ENCODE measurements at places on chromosomes 1 and 21.

- DNase-seq: no peak
These were observed 618 bp upstream of the FOXD3 start for GRCh38 chr1:63321785-63322113.

- DNase-seq: no peak
These were observed 4.8 kb upstream of the SLC2A1 start for GRCh38 chr1:42963378-42964043.

DNA sequence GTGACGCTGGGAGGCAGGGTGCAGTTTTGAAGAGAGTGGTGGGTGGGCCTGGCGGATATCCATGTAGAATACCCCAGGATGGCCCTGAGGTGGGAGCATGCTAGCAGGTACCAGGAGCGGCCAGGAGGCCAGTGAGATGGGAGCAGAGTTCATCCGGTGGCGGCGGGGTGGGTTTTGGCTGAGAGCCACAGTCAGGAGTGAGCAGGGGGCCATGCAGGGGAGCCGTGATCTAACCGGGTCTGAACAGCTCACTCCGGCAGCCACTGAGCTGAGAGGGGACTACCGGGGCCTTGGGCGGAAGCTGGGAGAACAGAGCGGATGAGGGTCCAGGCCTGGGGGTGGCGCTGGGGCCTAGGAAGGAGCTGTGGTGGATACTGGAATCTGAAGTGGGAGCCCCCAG, 47.6 kb upstream of the LRP8 start:
- DNase-seq: no peak

DNA sequence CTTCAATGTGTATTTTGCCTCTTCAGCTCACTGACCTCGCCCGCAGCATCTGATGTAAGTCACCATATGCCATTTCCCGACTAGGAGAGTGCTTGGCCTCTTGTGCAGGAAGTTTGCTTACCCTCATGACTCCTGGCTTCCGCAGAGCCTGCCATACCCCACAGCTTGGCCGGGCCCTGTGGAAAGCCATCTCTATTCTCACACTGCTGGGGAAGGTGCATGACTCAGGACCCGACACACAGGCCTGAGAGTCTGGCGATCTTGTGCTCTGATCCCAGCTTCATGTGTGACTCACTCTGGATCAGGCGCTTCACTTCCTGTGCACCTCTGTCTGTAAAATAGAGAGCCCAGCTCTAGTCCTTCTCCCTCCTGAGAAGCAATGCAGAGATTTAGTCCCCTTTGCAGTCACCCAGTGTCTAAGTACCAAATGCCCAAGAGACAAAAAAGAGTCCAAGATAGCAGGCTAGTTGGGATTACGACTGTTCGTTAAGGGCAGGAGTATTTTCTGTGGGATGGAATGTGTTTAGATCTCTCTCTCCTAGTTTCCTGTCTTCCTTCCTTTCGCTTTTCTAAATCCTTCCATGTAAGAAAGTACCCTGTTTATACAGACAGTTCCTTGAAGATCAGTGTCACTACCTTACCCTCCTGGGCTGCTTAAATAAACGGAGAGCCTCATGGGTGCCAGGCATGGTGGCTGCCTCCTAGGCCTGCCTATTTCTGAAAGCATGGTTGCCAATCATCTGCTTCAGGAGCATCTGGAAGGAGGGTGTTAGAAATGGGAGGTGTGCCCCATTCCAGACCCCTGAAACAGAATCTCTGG, 62.8 kb upstream of the KIF26B start:
- no peak for DNase-seq

GRCh38 chr1:183885142-183885735, 80.3 kb downstream of the RGL1 start:
- no peak for DNase-seq

DNA sequence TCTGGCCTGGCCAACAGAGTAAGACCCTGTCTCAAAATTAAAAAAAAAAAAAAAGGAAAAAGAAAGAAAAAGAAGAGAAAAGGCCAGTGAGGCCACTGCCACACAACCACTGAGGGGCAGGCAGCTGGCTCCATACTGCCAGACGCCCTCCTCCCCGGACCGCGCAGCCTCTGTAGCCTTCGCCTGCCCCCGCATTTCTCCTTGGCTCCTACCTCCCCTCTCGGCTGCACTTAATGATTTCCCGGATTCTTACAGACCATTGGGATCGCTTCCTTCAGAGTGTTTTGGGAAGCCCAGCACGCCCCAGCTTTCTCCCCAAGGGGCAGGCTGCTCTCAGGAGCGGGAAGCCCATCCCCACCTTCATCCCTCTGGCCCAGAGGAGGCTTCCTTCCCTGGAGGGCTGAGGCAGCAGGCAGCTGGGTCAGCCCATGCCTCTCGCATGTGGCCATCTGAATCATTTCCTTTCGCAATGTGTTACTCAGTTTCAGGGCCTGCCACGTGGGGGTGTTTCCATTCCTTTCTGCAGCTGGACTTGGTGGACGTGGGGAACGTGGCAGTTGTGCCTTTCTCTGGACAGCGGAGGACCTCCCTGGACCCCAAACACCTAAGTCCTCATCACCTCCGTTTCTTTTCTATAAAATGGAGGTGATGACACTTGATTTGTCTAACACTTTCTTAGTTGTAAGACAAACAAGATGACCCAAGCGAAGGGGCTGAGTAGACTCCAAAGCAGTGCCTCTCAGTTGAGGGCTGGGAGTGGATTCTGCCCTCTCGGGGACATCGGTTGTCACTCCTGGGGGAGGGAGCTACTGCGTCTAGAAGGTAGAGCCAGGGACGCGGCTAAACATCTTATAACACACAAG, 2.3 kb downstream of the SLC2A5 start:
- no peak for DNase-seq

DNA sequence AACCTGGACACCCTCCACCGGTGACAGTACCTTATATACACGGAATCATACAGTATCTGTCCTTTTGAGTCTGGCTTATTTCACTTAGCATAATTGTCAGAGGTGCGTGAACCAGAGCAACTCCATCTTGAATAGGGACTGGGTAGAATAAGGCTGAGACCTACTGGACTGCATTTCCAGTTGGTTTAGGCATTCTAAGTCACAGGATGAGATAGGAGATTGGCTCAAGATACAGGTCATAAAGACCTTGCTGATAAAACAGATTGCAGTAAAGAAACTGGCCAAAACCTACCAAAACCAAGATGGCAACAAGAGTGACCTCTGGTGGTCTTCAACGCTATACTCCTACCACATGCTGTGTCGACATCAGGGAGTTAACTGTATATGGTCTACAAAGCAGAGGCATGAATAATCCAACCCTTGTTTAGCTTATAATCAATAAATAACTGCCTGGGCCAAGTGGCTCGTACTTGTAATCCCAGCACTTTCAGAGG, 1.4 kb upstream of the FDPS start:
- no peak for DNase-seq

- no peak for DNase-seq
These were observed 398 bp downstream of the PTPRU start for GRCh38 chr1:29236712-29237128.

DNA sequence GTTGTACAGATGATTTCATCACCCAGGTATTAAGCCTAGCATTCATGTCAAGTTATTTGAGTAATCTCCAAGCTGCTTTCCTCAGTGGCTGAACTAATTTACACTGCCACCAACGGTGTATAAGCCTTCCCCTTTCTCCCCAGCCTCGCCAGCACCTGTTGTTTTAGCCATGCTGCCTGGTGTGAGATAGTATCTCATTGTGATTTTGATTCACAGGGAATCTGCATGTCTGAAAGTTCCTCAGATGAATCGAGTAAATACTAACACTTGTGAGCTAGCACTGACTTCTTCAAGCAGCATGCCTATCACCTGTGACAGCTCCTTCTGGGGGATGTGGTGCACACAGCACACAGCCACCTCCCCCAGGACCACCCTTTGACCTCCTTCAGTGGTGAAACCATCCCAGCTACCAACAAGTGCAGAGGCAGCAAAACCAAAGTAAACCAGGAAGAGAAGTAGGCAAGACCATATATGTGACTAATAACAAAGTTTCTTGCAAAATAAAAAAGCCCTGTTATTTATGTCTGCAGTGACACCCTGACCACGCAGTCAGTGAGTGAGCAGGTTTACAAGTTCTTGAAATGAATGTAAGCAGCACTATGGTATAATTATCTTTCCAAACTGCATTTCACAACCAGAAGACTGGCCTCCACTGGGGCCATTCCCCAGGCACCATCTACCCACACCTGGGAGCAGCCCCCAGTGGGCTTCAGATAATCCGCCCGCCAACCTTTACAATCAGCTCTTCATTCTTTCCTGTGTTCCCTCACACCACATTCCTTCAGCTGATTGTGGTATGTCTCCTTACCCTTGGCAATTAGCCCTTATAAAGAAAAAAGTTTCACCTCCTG, 173.8 kb downstream of the ETS2 start:
- DNase-seq: no peak

DNA sequence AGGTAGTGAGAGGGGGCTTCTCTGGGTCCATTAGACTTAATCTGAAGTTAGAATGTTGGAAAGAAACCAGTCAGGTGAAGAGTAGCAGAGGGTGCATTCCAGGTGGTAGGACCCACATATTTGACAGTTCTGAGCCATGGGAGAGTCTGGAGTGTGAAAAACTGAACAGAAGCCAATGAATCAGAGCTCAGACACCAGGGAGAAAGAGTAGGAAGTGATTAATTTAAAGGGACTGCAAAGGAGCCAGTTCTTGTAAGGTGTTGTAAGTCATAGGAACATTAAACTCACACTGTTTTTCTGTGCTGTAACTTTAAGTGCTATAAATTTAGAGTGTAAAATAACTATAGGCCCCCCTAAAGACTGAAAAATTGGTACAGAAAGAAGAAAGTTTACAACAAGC, 5.9 kb upstream of the DHX9 start:
- DNase-seq: no peak

DNA sequence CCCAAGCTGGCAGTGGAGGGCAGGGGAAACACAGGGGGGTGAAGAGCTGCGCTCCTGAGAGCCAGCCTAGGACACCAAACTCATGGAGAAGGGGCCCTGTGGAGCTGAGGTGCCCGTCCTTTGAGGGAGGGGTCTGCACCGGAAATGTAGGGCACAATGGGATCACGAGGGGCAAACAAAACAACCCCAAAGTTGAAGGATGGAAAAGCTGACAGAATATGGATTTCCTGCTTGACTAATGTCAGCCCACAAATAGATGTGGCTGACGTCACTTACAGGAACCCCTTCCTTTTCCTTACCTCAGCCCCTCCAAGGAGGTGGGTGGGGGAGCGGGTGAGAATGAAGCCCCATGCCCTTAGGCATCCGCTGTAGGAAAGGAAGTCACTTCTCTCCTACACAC, 110.9 kb downstream of the KCNN3 start:
- no peak for DNase-seq

GRCh38 chr1:93638981-93639380, 42.7 kb downstream of the BCAR3 start:
- no peak for DNase-seq

DNA sequence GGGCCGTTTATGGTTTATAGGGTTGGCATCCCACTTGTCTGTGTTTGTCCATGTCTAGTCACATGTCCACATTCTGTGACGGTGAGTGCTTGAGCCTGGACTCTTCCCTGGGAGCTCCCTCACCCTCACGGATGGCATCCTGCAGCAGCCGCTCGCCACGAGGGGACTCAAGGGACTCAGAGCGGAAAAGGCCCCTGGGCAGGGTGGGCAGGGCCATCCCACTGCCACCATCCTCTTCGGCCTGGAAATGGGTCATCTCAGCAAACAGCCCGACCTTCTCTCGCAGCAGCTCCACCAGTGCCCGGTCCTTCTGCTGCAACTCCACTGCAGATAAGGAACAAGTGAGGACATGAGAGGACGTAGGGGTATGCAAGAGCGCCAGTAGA, 11.1 kb downstream of the RXFP4 start:
- DNase-seq: no peak

DNA sequence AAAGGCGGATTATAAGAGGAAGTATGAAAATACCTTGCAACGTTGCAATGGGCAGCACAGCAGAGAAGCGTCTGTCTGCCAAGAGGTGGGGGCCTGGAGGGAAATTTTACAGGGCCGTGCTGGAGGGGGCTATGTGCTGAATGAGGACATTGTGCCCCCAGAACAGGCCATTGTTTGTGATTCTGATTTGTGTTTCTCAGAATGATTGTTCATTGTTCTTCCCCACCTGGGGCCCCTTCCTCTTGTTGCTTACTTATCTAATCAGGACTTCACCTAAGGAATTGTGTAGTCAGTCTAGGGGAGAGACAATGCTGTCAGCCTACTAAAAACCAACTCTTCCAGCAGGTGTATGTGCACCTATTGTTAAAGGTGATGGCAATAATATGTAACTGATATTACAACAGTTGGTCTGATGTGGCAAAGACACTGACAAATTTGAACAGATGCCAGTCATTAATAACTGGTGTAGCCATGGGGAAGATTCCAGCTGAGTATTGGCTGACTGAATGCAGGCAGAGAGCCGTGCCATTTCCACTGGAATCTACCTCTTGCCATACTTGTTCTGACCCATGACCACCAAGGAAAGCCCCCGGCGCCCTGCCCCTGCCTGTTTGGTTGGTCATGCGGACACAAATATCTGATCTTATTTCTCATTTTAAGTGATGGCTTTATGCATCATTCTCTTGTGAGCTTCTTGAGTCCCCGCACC, 45.2 kb upstream of the PSEN2 start:
- DNase-seq: no peak

GRCh38 chr21:42269386-42269785, 45.8 kb downstream of the TFF3 start:
- no peak for DNase-seq

- DNase-seq: no peak
These were observed 5.8 kb upstream of the SRP9 start for GRCh38 chr1:225771661-225772322.

DNA sequence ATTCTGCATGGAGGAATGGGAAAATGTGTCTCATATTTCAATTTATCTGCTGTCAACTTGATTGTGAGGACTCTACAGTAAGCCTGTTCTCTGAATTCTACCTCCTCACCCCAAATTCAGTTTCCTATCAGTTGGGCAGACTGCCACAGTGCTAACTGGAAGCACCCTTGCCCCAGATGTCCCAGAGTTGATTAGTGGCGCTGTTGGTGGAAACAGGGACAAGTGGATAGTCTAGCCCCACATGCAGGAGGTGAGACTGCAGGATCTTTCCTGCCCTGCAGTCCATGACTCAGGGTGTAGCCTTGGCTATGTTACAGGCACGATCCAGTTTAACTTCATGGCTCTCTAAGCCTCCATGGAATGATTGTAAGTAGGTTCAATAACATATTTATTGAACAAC, 22.1 kb downstream of the ADAM30 start:
- DNase-seq: no peak

- no peak for DNase-seq
These were observed 169.2 kb upstream of the LMO4 start for GRCh38 chr1:87159378-87159915.

- DNase-seq: no peak
These were observed 68.8 kb downstream of the RIPK4 start for GRCh38 chr21:41698071-41698470.
